ENCODE measurements at places on chromosomes 7 and 10.
A peak's percentile ranks its signal among the peaks of the same experiment; 100 is the strongest.

GRCh38 chr7:141698247-141699015 is 3.5 kb downstream of the DENND11 start:
- DNase-seq = no peak

- no peak for DNase-seq
Measured at GRCh38 chr7:111783854-111784253, 221.6 kb upstream of the IMMP2L start.

DNA sequence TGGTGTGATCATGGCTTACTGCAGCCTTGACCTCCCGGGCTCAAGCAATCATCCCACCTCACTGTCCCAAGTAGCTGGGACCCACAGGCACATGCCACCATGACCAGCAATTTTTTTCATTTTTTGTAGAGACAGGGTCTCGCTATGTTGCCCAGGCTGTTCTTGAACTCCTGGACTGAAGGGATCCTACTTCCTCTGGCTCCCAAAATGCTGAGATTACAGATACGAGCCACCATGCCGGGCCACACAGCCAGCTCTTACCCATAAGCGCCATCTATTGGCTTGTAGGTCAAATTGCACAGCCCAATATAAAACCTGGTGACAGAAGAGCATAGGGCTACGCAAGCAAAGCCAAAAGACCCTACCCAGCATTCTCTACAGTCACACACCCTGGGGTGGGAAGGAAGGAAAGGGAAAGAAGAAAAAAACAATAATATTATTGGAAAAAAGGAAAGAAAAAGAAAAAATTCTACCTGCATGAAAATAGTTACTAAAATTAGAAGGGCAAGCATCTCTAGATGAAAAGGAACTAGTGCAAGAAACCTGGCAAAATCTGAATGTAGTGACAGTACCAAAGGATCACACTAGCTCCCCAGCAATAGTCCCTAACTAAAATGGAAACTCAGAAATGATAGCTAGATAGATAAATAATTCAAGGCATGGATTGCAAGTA is 29.4 kb upstream of the AMPH start:
- DNase-seq = peak; percentile 47

- peak; percentile 45 for DNase-seq
Measured at GRCh38 chr10:3239066-3239919, 66.7 kb upstream of the PITRM1 start.

GRCh38 chr10:127048630-127049029 is 143.4 kb downstream of the DOCK1 start:
- no peak for DNase-seq

Measured in WERI-Rb-1 (cell line).